GM23248 (cell line): ENCODE measurements at places on chromosomes 3 and 15. TPM values are rescaled to one million over a fixed set of nuclear protein-coding genes. Genes with fewer than 3 reads are reported as not detected.

THRB gene
- 2.9 and 5.1 TPM in 2 replicates for total RNA-seq

C3orf22 gene
- total RNA-seq = not detected in 2 replicates

SLC12A1 gene
- not detected in 2 replicates for total RNA-seq

ECT2 gene
- total RNA-seq = 28.3 and 43.4 TPM in 2 replicates

TMCO5A gene
- total RNA-seq = not detected in 2 replicates
